Pulmonary artery endothelial cell (primary cell): ENCODE measurements at places on chromosomes 5 and 9.

DNA sequence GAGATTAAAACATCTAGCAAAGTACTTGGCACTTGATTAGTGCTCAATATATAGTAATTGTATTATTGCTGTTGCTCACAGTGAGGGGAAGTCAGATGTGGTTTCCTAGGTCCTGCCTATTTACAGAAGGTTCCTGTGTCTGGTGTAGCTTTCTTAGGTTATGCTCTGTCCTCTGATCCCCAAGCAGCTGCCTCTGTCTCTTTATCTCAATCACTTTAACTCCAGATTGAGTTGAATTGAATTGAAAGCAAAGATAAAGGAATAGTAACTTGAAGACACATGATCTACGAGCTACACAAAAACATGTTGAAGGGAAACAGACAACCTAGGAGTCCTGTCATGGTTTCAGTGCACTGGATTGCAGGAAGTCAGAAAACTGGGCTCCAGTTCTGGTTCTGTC, 113.9 kb upstream of the ADAMTSL1 start:
- DNase-seq = peak; percentile 26

- DNase-seq = no peak
Observed at GRCh38 chr5:119074419-119074818, 3.5 kb downstream of the DMXL1 start.

- no peak for DNase-seq
Observed at GRCh38 chr5:6287176-6287575, 91.2 kb downstream of the MED10 start.

DNA sequence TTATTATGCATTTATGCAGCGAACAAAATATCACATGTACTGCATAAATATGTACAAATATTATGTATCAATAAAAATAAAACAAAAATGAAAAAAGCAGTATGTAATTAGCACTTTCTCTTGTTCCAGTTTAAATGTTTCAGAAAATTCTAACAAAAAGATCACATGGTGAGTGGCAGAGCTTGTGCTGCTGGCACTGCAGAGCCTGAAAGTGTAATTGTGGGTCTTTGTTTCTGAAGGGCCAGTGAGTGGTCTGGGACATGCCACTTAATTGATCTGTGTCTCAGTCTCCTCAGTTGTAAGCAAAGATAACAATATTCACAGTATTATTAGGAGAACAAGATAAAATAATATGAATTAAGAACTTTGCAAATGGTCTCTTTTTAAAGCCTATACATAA, 39.5 kb upstream of the RAI14 start:
- no peak for DNase-seq

- DNase-seq = peak; percentile 50
Observed at GRCh38 chr5:55232985-55233928, at the start of gene CCNO. CCNO (minus strand) TSS chr5:55233608; CDS start chr5:55233523, 85 bp downstream.

DNA sequence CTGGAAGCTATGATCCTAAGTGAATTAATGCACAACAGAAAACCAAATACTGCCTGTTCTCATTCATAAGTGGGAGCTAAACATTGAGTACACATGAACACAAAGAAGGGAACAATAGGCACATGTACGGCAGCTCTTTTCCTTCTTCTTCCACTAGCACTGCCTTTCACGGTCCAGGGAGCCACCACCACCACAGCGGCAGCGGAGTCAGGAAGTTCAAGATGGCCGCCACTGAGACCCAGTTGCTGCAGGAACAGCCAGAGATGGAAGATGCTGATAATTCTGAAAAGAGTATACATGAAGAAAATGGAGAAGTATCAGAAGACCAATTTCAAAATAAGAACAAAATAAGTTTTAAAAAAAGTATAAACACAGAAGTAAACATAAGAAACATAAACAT, 39.5 kb upstream of the TNFSF15 start:
- no peak for DNase-seq

GRCh38 chr5:136133222-136133921, 727 bp downstream of the SMAD5 start:
- peak; percentile 5 for DNase-seq

GRCh38 chr5:6818594-6819511, 105.6 kb downstream of the TENT4A start:
- no peak for DNase-seq

GRCh38 chr5:168793841-168794837, 215.0 kb upstream of the PANK3 start:
- DNase-seq = no peak

- no peak for DNase-seq
Observed at GRCh38 chr9:128244091-128244836, 31.5 kb downstream of the GOLGA2 start.

DNA sequence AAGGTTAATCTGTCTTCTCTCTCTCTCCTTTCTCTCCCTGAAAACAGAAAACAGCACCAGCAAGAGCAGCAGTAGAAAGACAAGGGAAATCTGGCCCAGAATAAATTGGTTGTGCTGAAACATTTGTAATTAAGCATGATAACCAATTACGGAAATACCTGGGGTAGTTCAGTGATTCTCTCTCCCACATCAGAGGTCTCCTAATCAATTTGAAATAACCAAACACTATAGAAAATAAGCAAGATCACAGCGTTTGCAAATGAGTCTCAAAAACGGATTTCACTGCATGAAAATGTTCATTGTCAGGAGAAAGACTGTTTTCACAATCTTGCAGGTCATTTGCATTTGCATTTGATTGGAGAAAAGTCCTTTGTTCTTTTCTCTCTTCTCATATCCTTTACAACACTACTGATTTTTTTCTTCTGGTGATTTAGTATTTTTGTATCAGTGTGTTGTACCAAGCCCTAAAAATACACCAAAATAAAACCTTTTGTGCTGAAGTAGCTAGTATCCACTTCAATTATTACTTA, 36.8 kb upstream of the CDH6 start:
- DNase-seq = no peak

GRCh38 chr5:137714946-137715345, 20.9 kb downstream of the KLHL3 start:
- DNase-seq = no peak

DNA sequence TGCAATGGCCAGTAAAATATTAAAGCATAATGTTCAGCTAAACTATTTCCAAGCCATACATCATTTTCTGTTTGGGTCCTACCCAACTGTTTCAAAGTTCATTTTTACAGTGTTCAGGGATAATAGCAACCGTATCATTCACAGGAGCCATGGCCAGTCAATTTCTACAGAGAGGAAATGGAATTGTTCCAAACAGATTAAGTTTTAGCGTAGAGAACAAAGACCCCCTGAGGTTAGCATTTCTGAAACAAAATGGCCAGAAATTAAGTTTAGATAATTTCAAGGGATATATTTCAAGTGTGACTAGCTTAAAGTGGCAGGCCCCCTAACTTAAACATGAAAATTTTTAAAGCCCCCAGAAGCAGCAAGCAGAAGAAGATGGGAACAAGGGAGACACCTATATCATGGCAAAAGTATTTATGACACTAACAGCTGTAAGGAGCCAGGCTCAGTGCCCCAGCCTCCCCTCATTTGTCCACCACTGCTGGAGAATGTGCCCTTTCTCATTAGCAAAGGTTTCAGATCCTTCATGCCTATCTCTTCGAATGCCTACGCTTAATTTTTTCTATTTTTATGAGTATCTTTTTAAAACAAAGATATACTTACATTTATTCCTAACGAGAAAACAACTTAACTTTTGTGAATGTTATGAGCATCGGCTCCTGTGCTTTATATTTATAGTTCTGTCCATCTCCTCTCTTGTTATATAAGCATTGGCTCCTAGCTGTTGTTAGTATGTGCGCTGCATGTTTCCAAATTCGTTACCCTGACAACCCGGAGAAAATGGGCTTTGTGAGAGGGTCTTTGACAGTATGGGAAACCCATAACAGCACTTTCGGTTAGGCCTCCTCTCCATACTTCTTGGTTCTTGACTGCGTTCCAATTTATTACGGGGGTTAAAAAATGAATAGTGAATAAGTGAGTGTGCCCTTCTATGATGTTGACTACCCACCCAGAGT, 116.3 kb downstream of the MED27 start:
- DNase-seq = no peak

- DNase-seq = no peak
Observed at GRCh38 chr9:123359106-123359505, 3.1 kb downstream of the CRB2 start.

- no peak for DNase-seq
Observed at GRCh38 chr5:145056800-145057199, 778.3 kb downstream of the PRELID2 start.

- DNase-seq = no peak
Observed at GRCh38 chr5:37355161-37355560, 15.7 kb downstream of the NUP155 start.

DNA sequence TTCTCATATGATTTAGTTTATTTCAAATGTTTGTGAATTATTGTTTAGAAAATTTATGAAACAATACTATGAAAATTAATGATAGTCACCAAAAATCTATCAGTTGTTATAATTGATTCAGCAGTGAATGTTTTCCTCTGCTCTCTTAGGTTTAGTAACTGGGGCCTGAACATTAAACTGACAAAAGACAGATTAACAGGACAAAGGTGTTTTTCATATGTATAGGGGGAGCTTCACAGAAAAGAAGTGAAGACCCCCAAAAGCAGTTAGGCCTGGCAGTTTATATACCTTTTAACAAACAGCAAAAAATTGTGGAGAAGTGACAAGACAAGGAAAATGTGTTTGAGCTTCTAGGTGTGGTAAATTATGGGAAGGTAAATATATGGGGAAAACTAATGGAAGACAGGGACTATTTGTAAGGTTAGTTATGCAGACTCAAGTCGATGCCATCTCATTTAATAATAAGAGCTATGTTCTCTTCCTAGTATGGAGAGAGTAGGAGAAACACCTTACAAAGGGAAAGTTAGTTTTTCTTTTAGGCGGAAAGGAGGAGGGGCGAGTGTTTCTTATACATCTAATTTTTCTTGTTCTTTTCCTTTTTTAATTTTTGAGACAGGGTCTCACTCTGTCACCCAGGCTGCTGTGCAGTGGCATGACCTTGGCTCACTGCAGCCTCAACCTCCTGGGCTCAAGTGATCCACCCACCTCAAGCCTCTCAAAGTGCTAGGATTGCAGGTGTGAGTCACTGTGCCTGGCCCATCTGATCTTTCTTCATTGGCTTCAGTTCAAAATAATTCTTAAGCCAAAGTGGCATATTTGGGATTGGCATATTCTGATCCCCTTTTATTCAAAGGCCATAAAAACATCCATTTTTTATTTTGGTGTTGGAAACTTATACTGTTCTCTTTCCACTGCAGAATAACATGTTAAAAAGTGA, 77.8 kb downstream of the C9orf153 start:
- DNase-seq = no peak

GRCh38 chr5:150431574-150431973, 18.0 kb downstream of the RPS14 start:
- no peak for DNase-seq

DNA sequence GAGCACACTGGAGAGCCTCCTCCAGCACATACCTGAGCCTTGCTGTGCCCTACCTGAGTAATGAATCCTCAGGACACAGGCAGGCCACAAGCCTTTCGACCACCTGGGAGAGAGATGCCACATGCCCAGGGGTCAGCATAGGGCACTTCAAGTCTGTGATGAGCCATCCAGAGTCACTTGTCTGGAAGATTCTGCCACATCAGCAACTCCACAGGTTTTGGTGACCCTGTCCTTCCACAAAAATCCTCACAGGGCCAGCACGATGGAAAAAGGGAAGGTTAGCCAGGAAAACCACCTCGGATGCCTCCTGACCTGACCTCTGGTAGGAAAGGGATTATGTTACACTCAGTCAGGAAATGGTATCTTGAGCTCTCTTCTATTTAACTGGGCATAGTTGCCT, 46.8 kb downstream of the FRMD3 start:
- no peak for DNase-seq
